ENCODE measurements at places on chromosomes 6 and 20. TPM values are rescaled to one million over a fixed set of nuclear protein-coding genes. Genes with fewer than 3 reads are reported as not detected.
A peak's percentile ranks its signal among the peaks of the same experiment; 100 is the strongest.

Gene SAYSD1
- total RNA-seq = 22.4 TPM

Gene CENPW
- 80.8 TPM for total RNA-seq

Gene CCR6
- not detected for total RNA-seq

Gene COL19A1
- total RNA-seq = 0.06 TPM

Gene CD2AP
- 61.6 TPM for total RNA-seq

Gene GSTA3
- total RNA-seq = not detected

Gene C6orf132
- total RNA-seq = not detected

Gene PDYN
- not detected for total RNA-seq

Gene RNF144B
- total RNA-seq = 2.3 TPM

GRCh38 chr6:120779441-120779840, 554.8 kb downstream of the TBC1D32 start:
- no peak for DNase-seq

GRCh38 chr6:9482030-9482738, 932.7 kb downstream of the TFAP2A start:
- DNase-seq = peak; percentile 92

GRCh38 chr6:7954477-7955200, 44.1 kb upstream of the TXNDC5 start:
- DNase-seq = no peak

GRCh38 chr20:35541118-35541782, 628 bp upstream of the ERGIC3 start:
- DNase-seq = no peak

- DNase-seq = no peak
Measured at GRCh38 chr6:140713495-140713894, 1339.0 kb upstream of the CITED2 start.

- DNase-seq = no peak
Measured at GRCh38 chr6:137191670-137192069, 18.2 kb upstream of the IL22RA2 start.

GRCh38 chr6:138774370-138774769, 801 bp downstream of the CCDC28A start:
- no peak for DNase-seq

DNA sequence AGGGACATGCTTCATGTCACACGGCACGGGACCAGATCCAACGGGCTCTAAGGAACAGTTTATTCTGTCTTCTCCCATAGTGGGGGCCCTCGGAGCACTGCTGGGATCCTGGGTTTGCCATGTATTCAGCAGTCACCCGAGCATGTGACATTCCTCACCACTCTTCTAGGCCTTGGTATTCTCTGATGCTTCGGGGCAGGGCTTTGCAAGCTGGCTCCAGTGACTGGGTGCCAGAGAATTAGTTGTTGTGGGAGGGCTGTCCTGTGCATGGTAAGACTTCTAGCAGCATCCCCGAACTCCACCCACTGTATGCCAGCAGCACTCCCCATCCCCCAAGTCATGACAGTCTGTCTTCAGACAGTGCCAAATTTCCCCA, 5.4 kb downstream of the CCN5 start:
- DNase-seq = peak; percentile 76

GRCh38 chr6:106145144-106145543, 59.0 kb downstream of the PRDM1 start:
- no peak for DNase-seq

- no peak for DNase-seq
Measured at GRCh38 chr20:37808233-37809070, 94.5 kb upstream of the VSTM2L start.

- peak; percentile 54 for DNase-seq
Measured at GRCh38 chr6:90131614-90132423, 164.8 kb downstream of the BACH2 start.

DNA sequence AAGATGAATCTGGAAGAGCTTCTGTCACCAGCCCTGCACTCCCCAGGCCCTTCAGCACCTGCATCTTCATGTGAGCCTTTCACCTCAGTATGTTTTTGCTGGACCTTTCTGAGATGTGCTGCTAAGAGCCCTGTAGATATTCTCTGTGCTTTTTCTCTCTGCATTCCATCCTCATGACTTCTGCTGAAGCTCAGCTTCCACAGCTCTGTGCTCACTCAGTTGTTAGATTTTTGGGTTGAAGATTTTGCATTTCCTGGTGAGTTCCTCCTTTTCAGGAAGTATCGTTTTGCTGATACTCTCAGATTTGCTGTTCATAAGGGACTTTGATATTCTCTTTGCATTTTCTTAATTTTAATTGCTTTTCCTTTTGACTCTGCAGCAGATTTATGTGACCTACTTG, 18.3 kb downstream of the KIAA1586 start:
- no peak for DNase-seq

DNA sequence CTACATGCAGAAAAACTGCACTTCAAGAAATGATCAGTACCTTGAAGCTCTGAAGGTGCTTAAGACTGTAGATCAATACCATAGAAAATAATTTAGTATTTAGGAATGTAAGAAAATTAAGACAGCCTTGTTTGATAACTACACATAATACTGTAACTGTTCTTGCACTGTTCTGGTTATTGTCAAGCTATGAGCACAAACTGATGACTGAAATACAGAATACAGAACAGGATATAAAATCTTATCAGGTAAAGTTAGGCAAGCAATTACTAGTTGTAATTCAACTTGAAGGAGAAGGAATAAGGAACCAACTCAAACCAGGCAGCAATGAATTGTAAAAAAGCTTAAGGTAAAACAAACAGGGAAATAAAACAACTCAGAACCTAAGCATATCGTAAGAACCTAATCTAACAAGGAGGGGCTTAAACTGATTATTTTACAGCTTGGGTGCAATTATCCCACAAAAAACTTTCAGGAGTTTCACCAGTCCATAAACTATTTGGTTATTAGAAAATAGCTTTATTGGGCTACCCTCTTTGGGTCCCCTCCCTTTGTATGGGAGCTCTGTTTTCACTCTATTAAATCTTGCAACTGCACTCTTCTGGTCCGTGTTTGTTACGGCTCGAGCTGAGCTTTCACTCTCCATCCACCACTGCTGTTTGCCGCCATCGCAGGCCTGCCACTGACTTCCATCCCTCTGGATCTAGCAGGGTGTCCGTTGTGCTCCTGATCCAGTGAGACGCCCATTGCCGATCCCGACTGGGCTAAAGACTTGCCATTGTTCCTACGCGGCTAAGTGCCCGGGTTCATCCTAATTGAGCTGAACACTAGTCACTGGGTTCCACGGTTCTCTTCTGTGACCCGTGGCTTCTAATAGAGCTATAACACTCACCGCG, 97.7 kb downstream of the ATG5 start:
- DNase-seq = no peak

- no peak for DNase-seq
Measured at GRCh38 chr6:22132656-22133055, 164.2 kb downstream of the PRL start.

DNA sequence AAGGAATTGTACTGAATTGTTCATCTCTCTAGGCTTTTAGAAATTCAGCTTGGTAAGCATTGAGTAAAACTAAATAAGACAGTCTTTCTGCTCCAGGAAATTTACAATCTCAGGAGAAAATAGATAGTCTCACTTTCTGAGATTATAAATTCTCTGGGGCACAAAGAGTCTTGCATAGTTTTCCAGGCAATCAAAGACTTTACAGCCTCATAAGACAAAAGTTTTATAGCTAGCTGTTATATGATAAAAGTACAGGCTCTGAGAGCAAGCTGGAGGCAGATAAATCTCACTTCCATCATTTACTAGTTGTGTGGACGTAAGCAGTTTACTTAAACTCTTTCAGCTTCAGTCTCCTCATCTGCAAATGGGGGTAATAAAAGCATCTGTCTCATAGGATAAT, 11.4 kb downstream of the FRK start:
- no peak for DNase-seq

- DNase-seq = no peak
Measured at GRCh38 chr20:4946986-4947385, 54.3 kb downstream of the SLC23A2 start.

GRCh38 chr6:11282875-11283274, 50.4 kb upstream of the NEDD9 start:
- DNase-seq = no peak

DNA sequence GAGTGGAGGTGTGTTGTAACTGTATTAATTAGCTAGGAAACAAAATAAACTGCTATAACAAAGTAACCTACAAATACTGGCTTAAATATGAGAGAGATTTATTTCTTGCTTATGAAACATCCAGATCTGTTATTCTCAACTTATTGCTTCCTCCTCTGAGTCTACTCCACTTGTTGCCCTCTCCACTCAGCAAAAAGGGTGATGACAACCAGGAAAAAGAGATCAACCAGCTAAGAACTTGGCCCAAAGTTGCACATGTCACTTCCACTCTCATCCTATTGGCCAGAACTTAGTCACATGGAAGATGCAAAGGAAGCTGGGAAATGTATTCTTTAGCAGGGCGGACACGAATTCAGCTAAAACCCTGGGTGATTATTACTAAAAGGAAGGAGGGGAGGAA, 5.2 kb upstream of the TP53RK start:
- peak; percentile 36 for DNase-seq

- no peak for DNase-seq
Measured at GRCh38 chr6:111358454-111358853, 124.6 kb downstream of the REV3L start.

DNA sequence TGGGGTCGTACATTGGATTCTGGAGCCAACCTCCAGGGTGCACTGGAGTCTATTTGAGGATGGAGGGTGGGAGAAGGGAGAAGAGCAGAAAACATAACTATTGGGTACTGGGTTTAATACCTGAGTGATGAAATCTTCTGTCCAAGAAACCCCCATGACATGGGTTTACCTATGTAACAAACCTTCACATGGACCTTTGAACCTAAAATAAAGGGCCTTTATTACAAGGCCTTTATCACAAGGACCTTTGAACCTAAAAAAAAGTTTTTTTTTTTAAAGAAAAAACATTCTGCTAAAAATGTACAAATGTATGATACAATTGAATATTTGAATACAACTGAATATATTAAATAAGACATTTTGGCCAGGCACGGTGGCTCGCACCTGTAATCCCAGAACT, 38.1 kb upstream of the ZNF133 start:
- no peak for DNase-seq

DNA sequence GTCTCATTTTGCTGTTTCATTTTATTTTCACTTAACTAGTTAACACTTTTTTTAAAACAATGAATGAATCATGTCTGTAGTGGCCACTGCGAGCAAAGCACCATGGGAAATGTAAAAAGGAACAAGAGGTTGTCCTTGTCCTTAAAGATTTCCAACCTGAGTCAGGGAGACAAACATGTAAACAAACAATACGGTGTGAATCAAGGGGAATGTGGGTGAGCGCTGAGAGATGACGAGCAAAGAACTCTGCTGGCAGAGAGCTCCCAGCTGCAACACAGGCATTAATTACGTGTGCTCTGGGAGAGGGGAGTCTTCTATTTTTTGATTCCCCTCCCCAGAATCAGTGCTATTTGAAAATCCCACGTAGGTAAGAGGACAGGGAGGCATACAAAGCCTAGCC, 84.3 kb downstream of the ATXN1 start:
- peak; percentile 65 for DNase-seq

- DNase-seq = no peak
Measured at GRCh38 chr6:167819576-167819975, 7.1 kb upstream of the AFDN start.

DNA sequence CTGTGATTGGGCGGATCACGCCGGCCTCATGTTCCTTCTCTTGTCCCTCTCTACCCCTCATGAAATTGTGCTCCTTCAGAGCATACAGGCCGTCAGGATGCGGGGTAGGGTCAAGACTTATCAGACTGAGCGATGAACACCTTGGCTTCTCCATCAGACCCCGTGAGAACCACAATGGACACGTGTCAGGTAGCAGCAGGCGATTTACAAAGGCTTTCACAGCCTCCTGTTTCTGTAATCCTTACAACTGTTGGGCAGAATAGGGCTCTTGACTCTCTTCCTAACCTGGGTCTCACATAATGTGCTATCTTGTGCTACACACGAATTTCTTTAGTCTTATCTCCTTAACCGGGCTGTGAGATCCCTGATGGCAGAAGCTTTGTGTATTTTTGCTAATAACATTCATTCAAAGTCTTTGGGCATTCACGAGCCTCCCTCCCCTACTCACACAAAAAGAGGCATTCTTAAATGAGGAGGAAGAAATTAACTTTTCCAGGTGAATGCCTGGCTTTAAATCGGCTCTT, 122.9 kb upstream of the SLC22A23 start:
- DNase-seq = no peak
